ENCODE measurements at places on chromosomes 11 and 22. TPM values are rescaled to one million over a fixed set of nuclear protein-coding genes. Genes with fewer than 3 reads are reported as not detected.

DNA sequence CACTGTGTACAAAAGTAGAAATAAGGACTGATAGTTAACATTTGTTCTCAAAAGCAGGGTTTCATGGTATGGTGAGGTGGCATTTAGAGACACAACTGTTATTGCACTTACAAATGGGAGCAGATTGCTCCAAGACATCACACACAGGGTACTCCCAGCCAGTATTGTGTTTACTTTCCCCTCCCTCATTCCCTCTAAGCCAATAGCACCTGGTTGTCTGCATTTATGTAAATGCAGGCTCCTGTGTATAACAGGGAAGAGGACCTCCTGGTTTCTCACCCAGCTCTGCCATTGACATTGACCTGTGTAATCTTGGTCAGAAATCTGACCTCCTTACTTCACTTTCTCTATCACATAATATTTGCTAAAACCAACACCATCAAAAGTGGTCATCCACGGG is 154.4 kb downstream of the NAV2 start:
- no peak for DNase-seq

GRCh38 chr11:44952500-44953260 is 2.0 kb upstream of the TP53I11 start:
- DNase-seq: no peak

- DNase-seq: no peak
Measured at GRCh38 chr11:128714881-128715280, 21.0 kb downstream of the FLI1 start.

DNA sequence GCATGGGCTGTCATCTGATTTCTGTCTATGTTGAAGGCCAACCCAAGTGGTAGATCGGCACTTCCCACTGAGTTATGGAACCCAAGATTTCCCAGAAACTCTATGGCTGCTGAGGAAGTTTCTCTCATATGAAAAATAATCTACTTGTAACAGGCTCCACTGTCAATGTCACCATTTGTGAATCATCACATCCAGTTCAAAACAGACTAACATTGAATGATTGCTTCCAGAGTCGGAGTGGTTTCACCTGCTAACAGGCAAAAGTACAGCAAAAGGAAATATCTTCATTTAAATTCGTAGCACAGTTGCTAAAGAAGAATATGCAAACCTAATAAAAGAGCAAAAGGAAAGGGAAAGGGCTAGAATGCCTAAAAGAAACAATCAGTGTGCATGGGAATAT is 12.8 kb downstream of the WT1 start:
- no peak for DNase-seq

The CARNS1 gene
- 0.12 TPM for polyA plus RNA-seq

The SLC29A2 gene
- polyA plus RNA-seq: 1.2 TPM

- no peak for DNase-seq
Measured at GRCh38 chr11:11844272-11844671, 2.5 kb downstream of the USP47 start.

DNA sequence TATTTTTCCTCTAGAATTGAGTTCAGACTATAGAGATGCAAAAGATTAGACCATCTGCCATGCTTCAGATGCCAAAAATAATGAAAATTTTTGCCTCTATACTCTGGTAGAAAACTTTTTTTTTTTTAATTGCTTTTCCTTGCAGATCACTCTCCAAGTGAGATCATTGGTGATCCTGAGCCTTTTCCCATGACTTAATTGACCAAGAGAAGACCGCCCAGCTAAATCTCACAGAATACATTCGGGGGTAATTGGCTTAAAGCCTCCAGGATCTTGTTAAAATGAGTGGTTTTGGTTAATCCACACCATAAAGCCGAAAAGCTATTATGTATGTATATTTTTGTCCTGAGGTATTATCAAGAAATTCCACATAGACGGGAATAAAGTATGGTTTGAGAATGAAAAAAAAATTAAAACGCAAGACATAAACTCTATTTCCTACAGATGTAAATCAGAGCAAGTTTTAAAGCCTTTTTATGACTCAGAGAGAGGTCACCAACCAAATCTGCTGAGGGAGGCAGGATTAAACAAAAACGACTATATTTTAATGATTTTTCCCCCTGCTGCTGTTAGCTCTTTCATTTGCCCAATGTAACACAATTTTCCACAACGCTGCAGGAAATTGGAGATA is 64.0 kb downstream of the PARVA start:
- no peak for DNase-seq

GRCh38 chr11:57482782-57483561 is 22.6 kb downstream of the RTN4RL2 start:
- DNase-seq: peak; percentile 74

DNA sequence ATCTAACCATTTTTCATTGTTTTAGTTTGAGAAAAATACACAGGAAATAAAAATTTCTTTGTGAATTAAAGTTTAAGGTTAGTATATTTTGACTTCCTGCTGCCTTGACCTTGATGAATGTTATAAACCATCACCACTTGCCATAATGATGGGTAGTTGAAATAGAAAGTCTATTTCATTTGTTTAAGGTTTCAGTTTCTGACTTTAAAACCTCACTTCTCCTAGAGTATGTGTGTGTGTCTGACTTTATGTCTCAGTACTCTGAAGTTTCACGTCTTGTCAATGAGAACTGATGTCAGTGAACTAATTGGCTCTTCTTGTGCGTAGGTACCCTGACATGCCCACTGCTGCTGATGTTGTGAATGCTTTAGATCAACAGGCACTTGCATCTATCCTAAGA is 188.2 kb downstream of the METTL15 start:
- DNase-seq: no peak

DNA sequence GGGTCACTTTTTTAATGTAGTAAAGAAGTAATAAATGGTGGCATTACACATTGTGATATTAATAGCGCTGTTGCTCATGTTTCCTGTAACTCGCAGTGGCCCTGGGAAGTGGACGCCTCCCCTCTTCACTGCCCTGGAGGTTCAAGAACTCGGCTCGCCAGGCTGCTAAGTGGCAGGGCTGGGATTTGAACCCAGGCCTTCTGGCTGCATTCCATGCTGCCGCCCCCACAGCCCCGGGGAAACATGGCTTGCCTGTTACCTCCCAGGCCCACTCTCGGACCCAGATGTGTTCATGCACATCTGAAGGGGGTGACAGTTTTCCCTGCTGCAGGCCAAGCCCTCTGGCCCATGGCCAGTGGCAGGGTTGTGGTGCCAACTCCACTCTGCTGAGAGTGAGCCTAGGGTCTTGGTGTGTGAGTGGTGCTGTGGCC is 25.0 kb upstream of the MGAT3 start:
- no peak for DNase-seq

GRCh38 chr11:10019906-10020682 is 273.9 kb downstream of the SBF2 start:
- no peak for DNase-seq

DNA sequence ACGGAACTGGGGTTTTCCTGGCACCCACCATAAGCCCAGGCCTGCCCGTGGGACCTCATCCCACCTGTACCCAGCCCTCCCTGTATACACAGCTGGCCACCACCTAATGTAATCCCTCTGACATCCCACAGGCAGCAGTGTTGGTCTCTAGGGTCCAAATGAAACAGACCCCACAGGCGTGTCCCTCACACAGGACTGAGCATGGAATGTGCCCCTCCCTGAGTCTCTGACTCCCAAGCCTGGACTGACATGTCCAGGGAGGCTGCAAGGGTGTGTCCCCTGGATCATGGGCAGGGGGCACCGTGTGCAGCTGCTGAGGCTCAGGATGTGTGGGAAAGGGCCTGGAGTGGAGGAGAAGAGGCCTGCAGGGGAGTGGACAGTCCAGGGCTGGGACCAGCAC is 50.6 kb upstream of the PPARA start:
- no peak for DNase-seq

DNA sequence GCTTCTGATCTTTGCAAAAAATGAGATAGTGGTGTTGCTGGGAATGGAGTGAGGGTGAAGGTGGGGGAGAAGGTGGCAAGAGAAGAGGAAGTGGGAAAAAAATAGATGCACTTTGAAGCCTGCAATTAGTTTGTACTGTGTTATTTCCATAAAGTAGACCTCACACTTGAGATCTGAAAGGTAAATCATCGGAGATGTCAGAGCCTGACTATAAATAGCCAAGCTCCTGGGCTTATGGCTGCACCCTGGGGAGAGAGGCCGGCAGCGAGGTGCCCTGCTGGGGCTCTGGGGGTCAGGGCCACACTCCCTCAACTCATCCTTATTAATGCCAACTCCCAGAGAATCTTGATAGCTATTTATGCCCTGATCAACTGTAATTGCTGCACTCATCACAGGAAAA is 134.4 kb downstream of the NXPE2 start:
- no peak for DNase-seq

- no peak for DNase-seq
Measured at GRCh38 chr11:131235328-131236298, 134.8 kb upstream of the NTM start.

DNA sequence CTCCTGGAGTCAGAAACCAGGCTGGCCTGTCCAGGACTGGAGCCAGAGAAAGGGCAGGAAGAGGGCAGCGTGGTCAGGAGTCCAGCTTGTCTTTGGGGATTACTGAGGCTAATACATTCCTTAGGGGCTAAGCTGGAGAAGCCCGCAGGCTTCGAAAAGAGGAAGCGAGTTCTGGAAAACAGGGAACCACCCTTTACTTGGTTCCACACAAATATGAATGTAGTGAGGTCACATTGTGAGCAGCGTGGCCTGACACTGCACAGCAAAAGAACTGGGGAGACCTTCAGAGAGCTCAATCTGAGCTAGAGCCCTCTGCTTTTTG is 132.3 kb downstream of the CEP164 start:
- no peak for DNase-seq

DNA sequence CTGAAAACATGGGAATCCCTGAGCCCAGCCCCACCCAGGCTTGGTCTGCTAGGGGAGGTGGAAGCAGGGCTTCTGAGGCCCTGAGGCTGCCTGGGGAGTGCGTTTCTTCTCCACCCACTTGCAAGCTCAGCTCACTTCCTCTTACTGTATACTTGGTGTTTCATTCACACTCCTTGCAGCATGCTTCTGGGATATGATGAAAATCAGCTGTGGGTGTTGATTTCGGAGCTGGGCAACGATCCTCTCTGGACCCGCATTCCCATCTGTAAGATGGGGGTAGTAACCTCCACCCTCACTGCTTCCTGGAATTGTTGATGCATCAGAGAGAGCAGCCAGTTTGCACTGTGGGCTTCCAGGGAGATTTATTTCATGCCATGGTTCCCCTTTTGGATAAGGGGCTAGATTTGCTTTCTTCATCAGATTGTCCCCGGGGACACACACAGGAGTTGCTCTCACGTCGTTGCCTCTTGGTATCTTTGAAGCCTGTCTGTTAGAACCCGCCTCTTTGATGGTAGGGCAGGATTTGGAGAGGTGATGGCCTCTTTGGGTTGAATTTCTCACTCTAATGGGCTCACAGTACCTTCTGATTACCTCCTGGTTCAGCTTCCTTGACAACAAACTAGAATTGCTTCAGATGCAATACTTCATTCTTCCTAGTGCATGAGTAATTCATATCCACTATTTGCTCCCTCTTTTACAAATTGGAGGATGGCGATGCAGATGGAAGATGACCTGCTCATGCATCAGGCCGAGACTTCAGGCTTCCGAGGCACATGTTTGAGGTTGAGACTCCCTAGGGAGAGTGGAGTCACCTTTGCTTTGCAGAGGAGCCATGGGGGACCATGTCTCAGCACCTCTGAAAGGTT is 40.4 kb downstream of the BCR start:
- no peak for DNase-seq

- no peak for DNase-seq
Measured at GRCh38 chr22:32622004-32622743, 147.6 kb downstream of the FBXO7 start.

The TEX54 gene
- 1.6 TPM for polyA plus RNA-seq

DNA sequence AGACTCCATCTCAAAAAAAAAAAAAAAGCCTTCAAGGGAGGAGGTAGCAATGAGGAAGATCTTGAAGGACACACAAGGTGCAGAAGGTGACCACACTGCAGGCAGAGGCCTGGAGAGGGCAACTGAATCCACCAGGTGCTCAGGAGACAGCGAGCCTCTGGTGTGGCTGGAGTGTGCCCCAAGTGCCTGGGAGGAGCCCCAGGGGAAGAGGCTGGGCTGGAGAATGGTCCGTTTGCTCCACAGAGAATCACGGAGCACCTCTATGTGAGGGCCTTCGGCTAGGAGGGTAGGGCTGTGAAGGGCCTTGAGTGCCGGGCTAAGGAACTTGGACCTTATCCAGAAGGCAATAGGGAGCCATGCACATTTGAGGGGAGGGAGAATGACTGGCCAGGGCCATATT is 50.3 kb downstream of the ARRB1 start:
- no peak for DNase-seq

- DNase-seq: no peak
Measured at GRCh38 chr11:103794262-103794661, 242.2 kb upstream of the DDI1 start.

The ENTHD1 gene
- polyA plus RNA-seq: not detected

The OSBP2 gene
- polyA plus RNA-seq: 0.54 TPM

DNA sequence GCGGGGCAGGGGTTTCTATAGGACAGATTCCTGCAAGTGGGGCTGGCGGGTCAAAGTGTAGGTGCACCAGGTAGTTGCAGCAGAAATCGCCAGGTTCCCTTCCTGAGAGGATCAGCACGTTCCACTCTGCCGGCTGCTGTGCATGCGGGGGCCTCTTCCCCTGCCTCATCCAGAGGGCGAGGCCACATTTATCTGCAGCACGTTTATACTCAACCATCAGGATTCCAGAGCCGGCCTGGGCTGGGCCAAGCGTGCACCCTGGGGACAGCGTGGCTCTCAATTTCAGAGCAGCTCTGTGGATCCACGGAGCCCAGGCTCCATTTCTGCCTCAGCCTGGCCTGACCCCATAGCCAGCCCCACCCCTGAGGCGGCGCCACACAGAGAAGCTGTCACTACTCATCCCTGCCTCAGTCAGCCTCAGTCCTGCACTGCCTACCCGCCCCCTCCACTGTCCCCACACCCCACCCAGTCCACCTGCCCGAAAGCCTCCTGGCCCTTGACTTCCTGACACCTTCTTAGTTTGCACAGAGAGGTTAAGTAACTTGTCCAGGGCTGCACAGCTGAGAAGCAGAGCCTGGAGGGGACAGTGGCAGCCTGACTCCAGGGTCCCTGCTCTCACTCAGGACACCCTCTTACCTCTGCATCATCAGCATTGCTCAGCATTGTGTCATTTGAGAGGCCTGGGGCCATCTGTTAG is 45.9 kb upstream of the RTL6 start:
- DNase-seq: no peak

The CTSF gene
- 31.9 TPM for polyA plus RNA-seq

DNA sequence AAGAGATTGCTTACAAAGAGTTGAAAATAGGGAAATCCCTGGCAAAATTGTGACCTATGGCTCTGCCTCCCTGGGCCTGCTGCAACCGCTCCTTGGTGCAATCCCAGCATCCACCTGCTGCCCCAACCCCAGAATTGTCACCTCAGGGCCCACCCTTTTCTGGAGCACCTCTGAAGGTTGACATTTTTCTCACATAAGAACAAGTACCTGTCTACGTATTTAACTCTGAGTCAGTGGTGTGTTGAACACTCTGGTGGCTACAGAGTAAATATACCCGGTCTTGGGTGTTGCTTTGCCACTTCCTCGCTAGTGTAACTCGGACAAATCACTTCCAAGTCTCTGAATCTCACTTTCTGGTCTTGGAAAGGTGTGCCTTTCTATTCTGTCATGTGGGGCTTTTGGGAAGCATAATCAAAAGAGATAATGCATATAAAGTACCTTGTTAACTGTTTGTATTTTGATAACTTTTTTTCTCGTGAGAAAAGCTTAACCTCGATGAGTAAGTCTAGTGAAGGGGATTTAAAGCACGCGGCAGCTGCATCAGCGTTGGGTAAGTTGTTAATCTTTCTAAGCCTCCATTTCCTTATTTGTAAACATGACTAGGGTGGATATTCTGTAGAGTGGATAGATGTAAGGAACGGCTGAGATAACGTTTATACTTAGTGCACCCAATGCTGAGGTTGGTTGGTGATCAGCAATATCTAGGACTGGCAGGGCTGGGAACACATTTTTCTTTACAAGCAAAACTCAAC is 881.2 kb downstream of the OPCML start:
- no peak for DNase-seq

The SCN2B gene
- polyA plus RNA-seq: 0.01 TPM

All from liver (tissue), 10 donors.